ENCODE measurements at places on chromosomes 11 and 22. TPM values are rescaled to one million over a fixed set of nuclear protein-coding genes. Genes with fewer than 3 reads are reported as not detected.
A peak's percentile ranks its signal among the peaks of the same experiment; 100 is the strongest.

SUSD2 gene
- total RNA-seq: 374 TPM

- DNase-seq: no peak
Measured at GRCh38 chr11:25943031-25943430, 388.9 kb upstream of the ANO3 start.

GSTT2 gene
- total RNA-seq: not detected

DNA sequence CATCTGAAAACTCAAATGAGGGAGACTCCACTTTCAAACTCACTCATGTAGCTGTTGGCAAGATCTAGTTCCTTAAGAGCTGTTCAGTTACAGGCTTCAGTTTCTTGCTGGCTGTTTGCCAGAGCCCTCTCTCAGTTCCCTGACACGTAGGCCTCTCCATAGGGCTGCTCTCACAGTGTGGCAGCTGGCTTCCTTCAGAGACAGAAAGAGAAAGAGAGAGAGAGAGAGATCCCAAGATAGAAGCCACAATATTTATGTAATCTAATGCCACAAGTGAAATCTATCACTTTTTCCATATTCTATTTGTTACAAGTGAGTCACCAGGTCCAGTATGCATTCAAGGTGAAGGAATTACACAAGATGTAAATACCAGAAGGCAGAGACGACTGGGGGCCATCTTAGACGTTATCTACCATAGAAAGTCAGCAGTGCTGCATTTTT is 168.8 kb downstream of the RCN1 start:
- peak; percentile 76 for DNase-seq

OR52I2 gene
- not detected for total RNA-seq

NECTIN1 gene
- 13.0 TPM for total RNA-seq

DNA sequence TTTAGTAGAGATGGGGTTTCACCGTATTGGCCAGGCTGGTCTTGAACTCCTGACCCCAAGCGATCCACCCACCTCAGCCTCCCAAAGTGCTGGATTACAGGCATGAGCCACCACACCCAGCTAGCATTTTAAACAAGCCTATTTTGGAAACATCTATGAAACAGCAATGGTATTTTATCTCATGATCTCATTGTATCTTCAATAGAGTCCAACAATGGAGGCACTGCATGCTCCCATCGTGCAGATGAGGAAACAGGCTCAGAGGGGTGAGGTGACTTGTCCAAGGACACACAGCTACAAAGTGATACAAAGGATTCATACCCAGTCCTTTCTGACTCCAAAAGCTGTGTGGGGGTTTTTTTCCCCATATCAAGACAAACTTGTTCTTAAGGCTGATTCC is 39.0 kb upstream of the RTL6 start:
- DNase-seq: no peak

DNA sequence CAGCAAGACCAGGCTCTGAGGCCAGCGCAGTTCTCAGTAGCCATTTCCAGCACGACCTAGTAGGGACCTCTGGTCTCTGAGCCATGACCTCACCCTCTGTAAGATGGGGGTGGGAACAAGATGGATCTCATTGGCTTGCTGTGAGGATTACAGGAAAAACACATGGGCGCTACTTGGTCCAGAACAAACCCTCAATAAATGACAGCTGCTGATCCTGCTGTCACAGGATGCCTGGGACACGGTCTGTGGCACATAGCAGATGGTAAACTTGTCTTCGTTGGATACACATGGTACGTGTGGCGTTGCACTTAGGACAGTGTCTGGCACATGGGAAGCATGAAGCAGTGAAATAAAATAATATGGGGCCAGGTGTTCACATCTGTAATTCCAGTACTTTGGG is 4.5 kb upstream of the KCTD17 start:
- DNase-seq: no peak

- no peak for DNase-seq
Measured at GRCh38 chr22:43501878-43502277, 90.1 kb downstream of the MPPED1 start.

ZBED5 gene
- total RNA-seq: 37.4 TPM

HEPN1 gene
- total RNA-seq: not detected

- DNase-seq: peak; percentile 17
Measured at GRCh38 chr11:69904974-69905535, 85.8 kb upstream of the FGF3 start.

GRCh38 chr22:47686594-47687345 is 924.3 kb downstream of the TBC1D22A start:
- DNase-seq: no peak

- peak; percentile 33 for DNase-seq
Measured at GRCh38 chr11:44923806-44924205, 26.9 kb downstream of the TP53I11 start.

- DNase-seq: peak; percentile 3
Measured at GRCh38 chr11:30045921-30046577, 29.2 kb upstream of the KCNA4 start.

- no peak for DNase-seq
Measured at GRCh38 chr11:132559331-132560036, 972.8 kb downstream of the OPCML start.

DNA sequence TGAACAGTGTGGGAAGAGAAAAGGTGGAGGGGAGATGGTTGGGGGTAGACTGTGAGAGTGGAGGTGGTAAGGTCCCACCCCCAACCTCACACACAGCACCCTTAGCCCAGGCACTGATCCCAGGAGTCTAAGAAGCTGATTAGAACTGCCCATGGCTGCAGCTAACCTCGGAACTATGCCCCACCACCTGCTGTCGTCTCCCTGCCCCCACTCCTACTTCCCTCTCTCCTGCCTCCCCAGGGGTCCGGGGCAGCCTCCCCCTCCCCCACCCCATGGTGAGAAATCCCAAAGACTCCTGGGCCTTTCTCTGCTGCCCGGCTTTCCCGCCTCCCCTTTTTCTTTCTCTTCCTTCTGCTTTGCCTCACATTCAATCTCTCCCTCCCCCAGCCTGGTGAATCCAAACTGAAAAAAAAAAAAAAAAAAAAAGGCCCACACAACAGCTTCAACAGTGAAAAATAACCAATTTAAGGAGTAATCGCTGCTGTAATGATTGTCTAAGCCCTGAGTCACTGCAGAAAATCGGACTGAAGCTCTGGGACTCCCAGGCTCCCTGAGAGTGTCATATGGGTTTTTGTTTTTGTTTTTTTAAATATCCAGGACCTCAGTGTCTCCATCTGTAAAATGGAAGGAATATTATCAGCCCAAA is 9.6 kb upstream of the TP53I11 start:
- DNase-seq: no peak

- DNase-seq: peak; percentile 44
Measured at GRCh38 chr11:46247659-46248058, 29.8 kb upstream of the CREB3L1 start.

OOSP4B gene
- total RNA-seq: not detected

GRCh38 chr11:86192519-86193257 is 51.9 kb upstream of the EED start:
- no peak for DNase-seq

DNA sequence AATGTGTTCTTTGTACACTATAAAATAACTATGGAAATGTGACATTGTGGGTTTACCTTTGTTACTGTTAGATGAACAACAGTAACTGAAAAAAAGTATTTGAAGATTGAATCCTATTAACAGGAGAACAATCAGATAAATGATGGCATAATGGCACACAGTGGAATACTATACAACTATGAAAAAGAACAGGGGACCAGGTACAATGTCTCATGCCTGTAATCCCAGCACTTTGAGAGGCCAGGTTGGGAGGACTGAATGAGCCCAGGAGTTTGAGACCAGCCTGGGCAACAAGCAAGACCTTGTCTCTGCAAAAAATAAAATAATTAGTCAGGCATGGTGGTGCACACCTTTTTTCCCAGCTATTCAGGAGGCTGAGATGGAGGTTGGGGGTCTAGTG is 14.4 kb upstream of the OSBP start:
- no peak for DNase-seq

GRCh38 chr11:61472868-61473267 is 35.7 kb upstream of the LRRC10B start:
- DNase-seq: no peak

- no peak for DNase-seq
Measured at GRCh38 chr11:120613264-120614226, 102.0 kb downstream of the GRIK4 start.

DNA sequence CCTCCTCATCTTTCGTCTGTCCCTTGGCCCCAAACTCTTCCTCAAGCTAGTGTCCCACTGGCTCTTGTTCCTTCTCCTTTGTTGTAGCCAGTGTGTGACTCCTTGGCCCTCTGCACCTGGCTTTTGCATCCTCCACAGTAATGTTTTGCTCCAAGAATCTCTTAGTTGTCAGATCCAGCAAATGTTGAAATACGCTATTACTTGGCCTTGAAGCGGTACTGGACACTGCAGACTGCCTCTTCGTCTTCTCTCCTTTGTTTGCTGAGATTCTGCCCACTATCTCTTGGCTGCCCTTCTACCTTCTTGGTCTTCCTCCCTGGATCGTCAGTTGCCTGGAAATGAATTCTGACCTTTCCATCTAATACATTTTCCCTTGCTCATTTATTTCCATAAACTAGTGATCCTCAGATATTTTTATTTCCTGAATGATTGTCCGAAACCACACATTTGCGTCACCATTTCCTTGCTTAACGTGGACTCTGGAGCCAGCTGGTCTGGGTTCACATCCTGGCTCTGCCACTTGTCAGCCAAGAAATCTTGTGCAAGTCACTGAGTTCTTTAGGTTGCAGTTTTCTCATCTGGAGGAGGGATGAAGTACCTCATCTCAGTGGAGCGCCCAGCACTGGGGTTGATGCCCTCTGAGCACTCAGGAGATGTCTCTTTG is 113.6 kb downstream of the LDLRAD3 start:
- DNase-seq: no peak

GRCh38 chr22:29720811-29721323 is 1.1 kb downstream of the CABP7 start:
- no peak for DNase-seq

GUCD1 gene
- total RNA-seq: 115 TPM

- no peak for DNase-seq
Measured at GRCh38 chr22:38684895-38685294, 3.1 kb downstream of the TOMM22 start.

CARD16 gene
- total RNA-seq: 56.3 TPM

GRCh38 chr11:124892750-124893454 is 4.8 kb downstream of the ROBO4 start:
- no peak for DNase-seq

- DNase-seq: peak; percentile 62
Measured at GRCh38 chr11:78228467-78228866, 39.7 kb downstream of the USP35 start.

DNA sequence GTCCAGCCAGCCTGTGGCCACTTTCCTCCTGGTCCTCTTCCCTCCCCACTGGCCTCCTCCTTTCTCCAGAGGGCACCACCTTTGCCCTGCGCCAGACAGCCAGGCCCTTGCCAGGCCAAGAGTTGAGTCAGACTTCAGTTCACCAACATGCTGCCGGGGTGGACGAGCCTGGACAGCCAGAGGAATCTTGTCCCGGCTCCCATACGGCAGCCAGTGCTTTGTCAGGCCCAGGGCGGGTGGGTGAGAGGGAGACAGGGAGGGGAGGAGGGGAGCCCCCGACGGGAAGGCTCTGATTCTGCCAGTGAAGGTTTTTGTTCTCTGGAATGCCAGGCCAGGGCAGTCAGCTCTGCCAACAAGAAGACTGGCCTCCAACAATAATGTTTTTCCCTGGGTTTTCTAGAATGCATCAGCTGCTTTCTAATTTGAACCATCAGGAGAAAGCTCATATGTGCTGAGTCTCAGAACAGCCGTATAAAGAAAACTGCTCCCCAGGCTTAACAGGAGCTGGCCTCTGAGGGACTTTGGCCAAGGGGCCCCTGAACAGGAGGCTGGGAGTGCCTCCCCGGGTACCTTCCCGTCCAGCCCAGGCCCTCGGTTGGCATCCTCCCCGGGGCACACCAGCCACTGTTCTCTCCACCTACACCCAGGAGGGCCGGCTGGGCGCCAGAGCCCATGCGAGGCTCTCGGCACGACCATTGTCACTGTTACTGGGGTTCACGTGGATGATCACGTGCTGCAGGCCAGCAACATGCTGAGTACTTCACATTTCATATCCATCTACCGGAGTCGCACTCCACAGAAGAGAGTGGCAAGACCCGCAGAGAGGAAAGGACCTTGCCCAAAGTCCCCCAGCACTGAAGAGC is 28.6 kb downstream of the LIF start:
- no peak for DNase-seq

CYB5R3 gene
- total RNA-seq: 250 TPM

- no peak for DNase-seq
Measured at GRCh38 chr22:40107244-40107643, 70.5 kb upstream of the TNRC6B start.

DNA sequence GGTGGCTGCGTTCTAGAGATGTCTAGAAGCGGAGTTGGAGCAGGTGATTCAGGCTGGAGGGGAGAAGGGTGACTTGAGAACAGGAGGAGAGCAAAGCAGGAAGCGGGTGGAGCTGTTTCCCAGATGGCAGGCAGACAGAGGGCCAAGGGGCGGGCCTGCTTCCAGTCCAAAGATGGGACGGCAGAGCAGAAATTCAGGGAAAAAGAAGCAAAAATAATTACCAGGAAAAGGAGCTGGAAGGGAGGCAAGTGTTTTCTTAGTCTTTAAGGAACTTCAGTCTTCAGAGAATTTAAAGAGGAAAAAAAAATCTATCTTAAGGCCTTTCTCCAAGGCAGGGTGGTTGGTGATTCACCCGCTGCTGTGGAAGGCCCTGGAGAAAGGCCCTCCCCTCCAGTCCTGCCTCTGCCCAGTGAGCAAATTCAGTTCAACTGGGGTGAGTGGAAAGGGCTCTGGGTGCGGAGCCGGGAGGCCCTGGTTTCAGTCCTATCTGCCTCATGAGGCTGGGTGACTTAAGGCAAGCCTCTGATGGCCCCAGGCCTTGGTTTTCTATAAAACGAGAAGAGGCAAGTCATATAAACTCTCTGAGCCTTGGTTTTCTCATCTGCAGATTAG is 4.5 kb upstream of the CREB3L1 start:
- peak; percentile 78 for DNase-seq

- DNase-seq: no peak
Measured at GRCh38 chr22:44165286-44165874, 15.3 kb upstream of the PARVG start.

GGT5 gene
- total RNA-seq: 18.9 TPM

GRCh38 chr22:39825661-39826102 is 67.9 kb downstream of the ENTHD1 start:
- no peak for DNase-seq

TRIM29 gene
- total RNA-seq: 5.4 TPM

- DNase-seq: no peak
Measured at GRCh38 chr11:113345978-113346377, 31.6 kb downstream of the TTC12 start.

FOLR1 gene
- total RNA-seq: 409 TPM

SLC22A9 gene
- total RNA-seq: not detected

GRCh38 chr11:78248903-78249302 is 60.2 kb downstream of the USP35 start:
- no peak for DNase-seq

GRCh38 chr22:50548921-50549790 is 3.5 kb downstream of the KLHDC7B start:
- DNase-seq: no peak
